Stimulated activated CD8-positive, alpha-beta memory T cell treated with anti-CD3 and anti-CD28 coated beads, Interleukin-2, amount 100 ng/mL, for 1 hour (primary cell): ENCODE measurements at places on chromosomes 2 and 18.

DNA sequence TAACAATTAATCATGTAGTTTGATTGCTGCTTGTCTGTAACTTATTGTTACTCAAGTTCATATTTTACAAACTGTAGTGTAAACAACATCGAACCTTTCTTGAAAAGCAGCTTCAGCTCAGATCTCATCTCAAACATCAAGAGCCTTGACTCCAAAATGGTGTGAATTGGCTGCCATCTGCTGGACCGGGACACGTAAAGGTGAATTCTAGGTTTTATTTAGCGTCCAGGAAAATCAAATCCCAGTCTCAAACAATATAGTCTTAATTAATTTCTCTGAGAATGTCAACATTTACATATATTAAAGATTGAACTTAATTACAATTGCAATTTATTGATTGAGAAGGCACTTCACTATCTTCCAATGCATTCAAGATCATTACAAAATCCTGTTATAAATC, 453.0 kb downstream of the GALR1 start:
- no peak for DNase-seq

DNA sequence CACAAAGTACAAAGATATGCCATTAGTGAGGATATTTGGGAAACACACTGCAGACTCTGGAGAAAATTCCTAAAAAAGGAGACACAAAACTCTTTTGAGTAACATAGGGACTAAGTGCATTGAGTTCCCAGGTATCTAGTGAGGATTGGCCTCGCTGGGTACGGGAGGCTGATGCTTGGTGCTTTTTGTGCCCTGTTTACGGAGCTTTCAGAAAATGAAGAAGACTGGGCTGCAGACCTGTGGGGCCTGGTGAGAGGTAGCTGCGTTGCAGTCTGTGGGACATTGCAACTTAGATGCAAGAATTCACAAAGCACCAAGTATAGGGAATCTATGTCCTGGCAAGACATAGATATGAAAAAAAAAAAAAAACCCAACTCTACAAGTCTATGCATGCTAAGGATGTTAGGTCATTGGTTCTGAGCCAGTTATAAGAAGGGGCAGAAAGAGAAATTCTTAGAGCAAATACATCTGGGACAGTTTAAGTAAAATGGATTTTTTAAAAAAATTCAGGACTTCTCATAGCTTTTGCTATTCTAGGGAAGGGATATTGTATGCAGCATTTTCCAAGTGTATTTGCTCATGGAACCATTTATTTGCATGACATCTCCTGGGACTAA, 156.0 kb downstream of the SLC4A3 start:
- no peak for DNase-seq

DNA sequence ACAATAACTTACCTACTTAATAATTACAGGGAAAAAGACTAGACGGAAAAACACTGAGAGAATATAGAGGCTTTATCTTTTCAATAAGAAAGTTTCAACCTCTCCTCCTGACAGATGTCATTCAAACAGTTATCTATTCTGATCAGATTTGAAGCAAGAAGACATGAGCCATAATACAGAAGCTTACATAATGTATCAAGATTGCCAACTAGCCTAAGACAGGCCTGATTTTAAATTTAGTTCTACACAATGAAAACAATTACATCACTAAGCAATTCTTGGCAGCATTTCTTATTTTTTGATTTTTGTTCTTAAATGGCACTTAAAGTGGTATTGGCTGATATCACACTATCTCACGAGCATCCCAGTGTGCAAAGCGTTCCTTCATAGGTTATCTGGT, 41.6 kb downstream of the GPR155 start:
- no peak for DNase-seq

- no peak for DNase-seq
Measured at GRCh38 chr18:35469725-35470124, 28.0 kb downstream of the INO80C start.

- DNase-seq = no peak
Measured at GRCh38 chr2:63078852-63079606, 28.4 kb downstream of the OTX1 start.

DNA sequence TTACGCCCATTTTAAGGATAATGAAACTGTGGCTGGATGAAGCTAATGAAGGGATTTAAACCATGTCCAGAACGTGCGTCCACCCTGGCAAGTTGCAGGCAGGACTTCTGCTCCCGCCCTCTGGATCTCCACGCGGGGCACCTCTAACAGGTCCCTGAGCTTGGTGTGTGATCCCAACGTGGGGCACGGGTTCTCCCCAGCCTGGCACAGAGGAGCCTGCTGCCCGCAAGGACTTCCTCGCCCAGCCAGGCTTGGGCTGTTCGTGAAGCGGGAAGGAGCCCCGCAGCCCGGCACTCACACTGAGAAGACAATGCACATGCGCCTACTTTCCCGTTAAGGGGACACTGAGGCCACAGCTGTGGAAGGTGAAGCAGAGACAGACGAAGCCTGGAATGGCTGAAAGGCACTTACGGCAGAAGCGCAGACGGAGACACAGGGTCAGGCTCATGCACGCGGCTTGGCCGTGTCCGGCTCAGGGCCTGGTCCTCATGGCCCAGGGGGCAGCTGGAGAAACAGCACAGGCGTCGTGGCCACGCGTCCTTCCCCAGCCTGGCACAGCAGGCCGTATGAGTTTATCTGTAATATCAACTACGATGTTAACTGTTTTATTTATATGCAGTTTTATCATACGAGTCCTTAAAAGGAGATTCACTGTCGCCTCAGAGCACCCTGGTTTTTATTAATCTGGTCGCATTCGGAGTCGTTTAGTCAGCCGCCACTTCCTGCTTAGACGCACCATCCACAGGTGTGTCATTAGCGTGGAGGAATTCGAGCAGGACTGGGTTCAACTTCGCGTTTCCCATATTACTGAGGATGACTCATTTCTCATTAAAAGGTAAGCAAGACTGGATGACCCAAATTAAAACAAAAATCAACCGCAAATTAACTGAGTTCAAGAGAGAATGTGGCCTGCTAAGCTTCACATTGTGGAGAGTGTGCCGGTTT, 835.9 kb downstream of the GALR1 start:
- no peak for DNase-seq

- DNase-seq = no peak
Measured at GRCh38 chr18:63951302-63951705, 2.2 kb downstream of the HMSD start.

- DNase-seq = no peak
Measured at GRCh38 chr2:101805152-101806088, 107.9 kb downstream of the MAP4K4 start.

GRCh38 chr2:163011000-163011399, 172.4 kb upstream of the KCNH7 start:
- no peak for DNase-seq

DNA sequence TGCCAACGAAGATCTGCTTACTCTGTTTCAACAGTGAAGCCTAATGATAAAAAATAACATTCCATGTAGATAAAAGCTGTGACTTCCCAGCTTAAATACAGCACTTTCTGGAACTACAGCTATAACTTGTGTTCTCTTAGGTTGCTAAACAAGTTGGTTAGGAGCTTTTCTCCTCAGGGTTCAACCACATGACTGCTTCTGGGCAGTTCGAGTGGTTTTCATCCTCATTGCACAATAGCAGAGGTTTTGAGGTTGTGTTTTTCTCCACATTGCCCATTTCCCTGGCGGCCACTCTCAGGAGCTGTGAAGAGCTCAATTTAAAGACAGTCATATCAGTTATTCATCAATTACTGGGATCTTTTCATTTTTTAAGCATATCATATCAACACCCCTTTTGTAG, 102.2 kb upstream of the CYP1B1 start:
- DNase-seq = no peak

GRCh38 chr18:55321265-55322177, 266.5 kb downstream of the TCF4 start:
- DNase-seq = peak; percentile 11

GRCh38 chr18:57754577-57755338, 48.4 kb downstream of the ATP8B1 start:
- DNase-seq = no peak

- no peak for DNase-seq
Measured at GRCh38 chr18:11561293-11561692, 48.1 kb upstream of the SLC35G4 start.

- DNase-seq = no peak
Measured at GRCh38 chr2:233354971-233355574, 779 bp downstream of the DGKD start.

- DNase-seq = no peak
Measured at GRCh38 chr2:178397002-178397605, 53.9 kb downstream of the PRKRA start.

- DNase-seq = no peak
Measured at GRCh38 chr2:168998609-168999211, 32.4 kb downstream of the ABCB11 start.

DNA sequence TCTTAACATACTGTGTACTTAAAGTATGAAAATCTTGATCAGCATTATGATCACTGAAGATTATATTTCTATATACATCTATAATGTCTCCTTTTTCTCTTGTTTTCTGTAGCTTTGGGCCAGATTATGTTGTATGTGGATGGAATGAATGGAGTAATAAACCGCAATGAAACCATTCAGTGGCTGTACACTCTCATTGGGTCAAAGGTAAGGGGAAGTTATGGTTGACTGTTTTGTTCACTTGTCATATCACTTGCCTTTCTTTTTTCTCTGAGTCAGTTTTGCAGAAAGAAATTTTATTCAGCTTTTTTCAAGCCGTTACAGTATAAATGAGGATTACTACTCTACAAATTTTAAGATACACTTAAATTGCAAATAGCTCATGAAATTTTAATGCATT, 252.5 kb downstream of the TPGS2 start:
- DNase-seq = no peak

DNA sequence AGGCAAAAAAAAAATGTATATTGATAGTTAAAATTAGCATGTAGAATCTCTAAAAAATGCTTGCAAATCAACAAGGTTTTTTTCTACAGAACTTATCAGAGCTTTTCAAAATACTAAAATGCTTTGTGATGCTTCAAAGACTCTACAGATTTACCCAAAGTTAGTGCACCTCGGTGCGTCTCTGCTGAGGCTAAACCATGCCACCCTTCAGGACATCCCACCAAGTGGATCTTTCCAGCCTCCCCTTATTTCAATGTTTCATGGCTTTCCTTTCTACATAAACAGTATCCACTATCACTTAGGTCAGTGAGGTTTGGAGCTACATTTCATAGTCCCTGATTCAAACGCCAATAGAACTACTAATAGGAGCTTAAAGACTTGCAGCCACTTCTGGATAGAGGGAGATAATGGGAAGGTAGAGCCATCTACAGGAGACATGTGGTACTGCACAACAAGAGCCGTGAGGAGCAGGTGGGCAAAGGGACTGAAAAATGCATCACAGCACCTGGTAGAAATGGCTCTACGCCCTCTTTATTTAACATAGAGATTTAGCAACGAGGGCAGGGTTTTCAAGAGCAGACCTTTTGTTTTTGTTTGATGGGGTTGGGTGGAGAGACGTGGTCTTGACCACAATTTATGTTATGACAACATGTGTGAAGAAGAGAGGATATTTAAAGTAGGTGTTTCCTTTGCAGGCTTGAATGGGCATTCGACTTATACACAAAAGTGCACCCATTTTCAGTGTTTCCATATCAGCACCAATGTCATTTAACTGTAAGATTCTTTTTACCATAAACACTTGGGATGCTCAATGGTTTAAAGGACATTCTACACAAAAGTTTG, 56.1 kb upstream of the SLC35G4 start:
- no peak for DNase-seq

- no peak for DNase-seq
Measured at GRCh38 chr2:9573013-9573720, 17.5 kb upstream of the ADAM17 start.

- DNase-seq = no peak
Measured at GRCh38 chr18:63181706-63182309, 137.8 kb downstream of the BCL2 start.

GRCh38 chr2:64610316-64610855, 43.3 kb downstream of the SERTAD2 start:
- no peak for DNase-seq

GRCh38 chr2:19435815-19436214, 77.4 kb upstream of the OSR1 start:
- no peak for DNase-seq

- no peak for DNase-seq
Measured at GRCh38 chr2:44498551-44498950, 136.8 kb downstream of the CAMKMT start.

GRCh38 chr18:62572456-62572855, 49.6 kb downstream of the ZCCHC2 start:
- DNase-seq = no peak

GRCh38 chr2:41152318-41152717, 700.4 kb upstream of the SLC8A1 start:
- no peak for DNase-seq

- DNase-seq = no peak
Measured at GRCh38 chr18:27363872-27364271, 178.8 kb upstream of the CHST9 start.

- no peak for DNase-seq
Measured at GRCh38 chr2:223039618-223040017, 12.4 kb upstream of the KCNE4 start.

DNA sequence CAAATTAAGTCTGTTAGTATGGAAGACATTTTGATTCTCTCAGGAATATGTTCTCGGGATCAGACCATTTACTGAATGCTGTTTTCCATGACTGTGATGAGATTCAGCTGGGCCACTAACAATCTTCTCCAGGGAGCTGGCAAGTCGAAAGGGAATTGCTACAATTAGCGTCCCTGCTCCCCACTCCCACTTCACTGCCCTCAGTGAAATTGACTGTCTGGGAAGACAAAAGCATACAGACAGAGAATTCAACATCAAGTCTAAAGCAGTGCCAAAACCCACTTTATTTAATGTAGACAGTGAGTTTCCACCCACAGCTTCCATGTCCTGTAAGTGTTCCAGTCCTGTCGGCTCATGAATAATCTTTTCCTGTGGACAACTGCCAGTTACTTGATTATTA, 34.0 kb upstream of the COL3A1 start:
- DNase-seq = no peak

DNA sequence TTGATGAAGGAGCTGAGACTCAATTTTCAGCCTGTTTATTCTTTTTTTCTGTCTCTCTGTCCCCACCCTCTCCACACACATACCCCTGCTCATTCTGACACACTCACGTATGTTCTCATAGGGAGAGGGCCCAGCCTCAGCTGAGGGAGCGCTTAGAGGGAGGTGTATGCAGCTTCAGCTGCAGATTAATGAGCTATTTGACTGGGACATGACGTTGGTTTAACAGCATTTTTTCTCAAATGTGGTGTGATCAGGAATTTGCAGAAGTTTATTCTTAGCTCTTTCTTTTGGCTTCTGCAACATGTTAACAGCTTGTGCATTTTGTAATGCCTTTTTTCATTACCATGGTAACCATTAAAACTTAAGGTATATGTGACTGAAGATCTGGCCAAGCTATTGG, 1547.1 kb upstream of the PIK3C3 start:
- no peak for DNase-seq

DNA sequence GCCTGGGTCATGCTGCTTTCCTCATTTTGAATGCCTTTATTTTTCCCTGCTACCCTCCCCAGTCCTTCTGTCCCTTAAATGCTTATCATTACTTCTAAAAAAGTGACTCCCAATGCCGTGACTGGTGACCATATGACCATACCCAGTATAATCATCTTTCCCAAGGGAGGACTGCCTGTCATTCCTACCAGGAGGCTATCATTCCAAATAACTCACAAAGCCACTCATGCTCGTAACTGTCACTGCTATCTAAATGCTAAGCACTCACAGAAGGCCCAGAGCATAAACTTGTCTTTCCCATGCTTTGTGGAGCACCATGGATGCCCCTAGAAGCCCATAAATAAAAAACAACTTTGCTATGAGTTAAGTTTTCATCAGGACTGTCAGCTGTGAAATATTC, 38.7 kb upstream of the CREB1 start:
- DNase-seq = no peak

- no peak for DNase-seq
Measured at GRCh38 chr2:96926791-96927190, 56.9 kb upstream of the SEMA4C start.

- DNase-seq = no peak
Measured at GRCh38 chr2:152466980-152467676, 132.2 kb downstream of the FMNL2 start.
